Stimulated activated CD4-positive, alpha-beta T cell treated with anti-CD3 and anti-CD28 coated beads, Interleukin-1b, Interleukin-23, amount 100 ng/mL, for 24 hours (primary cell): ENCODE measurements at places on chromosomes 12 and 14.

- DNase-seq = no peak
Observed at GRCh38 chr12:44296624-44297197, 460.8 kb downstream of the TMEM117 start.

DNA sequence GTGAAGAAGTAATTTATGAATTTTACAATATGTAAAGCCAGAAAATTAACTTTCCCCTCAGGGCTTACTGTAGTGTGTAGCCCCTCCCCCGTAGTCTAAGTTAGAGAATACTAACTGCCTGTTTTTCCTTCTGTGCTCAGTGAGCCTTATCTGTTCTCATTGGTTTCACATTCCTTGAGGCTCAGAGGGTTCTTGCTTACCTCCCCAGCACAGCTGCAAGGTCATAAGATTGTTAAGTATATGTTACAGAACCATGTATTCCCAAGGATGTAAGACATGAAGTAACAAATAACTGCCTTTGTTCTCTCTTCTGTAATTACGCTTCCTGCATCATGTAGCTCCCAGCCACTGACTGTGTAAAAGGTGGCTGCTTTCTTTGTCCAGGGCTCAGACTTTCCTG, 1351.1 kb downstream of the TMEM121 start:
- DNase-seq = no peak

GRCh38 chr14:72104011-72104613, 171.9 kb downstream of the RGS6 start:
- peak; percentile 27 for DNase-seq

DNA sequence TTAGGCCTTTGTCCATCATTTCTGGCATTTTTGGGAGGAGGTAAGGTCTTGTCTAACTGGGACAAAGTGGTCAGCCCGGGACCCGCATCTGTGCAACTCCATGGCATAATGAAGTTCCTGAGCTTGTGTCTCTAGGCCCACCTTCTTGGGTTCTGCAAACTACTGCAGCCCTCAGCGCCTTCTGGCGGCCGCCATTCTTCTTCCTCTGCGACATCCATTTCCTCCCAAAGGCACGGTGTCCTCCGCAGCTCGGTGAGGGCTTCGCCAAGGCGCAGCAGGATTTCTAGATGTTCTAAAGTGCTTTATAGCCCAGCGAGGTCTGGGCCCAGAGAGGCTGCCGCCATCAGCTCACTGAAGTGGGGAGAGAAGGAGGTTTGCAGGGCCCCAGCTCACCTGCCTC, 134.4 kb upstream of the OR4E1 start:
- DNase-seq = no peak

DNA sequence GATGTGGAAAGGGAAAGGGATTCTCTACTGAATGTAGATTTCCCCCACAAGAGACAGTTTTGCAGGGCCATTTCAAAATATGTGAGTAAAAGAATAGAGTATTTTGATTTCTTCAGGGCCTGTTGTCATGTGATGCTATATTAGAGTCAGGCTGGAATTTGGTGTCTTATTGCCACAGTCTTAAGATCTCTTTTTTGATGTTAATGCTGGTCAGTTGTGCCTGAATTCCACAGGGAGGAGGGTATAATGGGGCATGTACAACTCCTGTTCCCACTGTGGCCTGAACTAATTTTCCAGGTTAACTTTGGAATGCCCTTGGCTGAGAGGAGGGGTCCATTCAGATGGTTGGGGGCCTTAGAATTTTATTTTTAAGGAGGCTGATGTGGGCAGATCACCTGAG, 111.0 kb upstream of the MAX start:
- no peak for DNase-seq

DNA sequence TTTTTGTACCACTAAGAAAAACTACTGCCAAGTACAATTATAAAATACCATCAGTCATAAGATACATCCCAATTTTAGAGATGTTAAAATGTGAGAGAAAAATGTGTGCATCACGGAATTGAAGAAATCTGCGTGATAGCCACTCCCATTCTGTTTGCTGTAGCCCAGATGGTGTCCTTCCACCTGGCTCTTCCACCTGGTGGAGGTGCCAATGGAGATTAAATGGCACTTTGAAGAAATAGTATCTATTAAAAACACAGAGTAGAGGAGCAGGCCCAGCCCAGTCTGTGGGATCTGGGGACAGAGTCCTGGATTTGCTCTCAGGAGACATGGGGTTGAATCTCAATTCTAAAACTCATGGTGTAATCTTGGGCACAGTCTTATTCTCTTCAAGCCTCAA, 35.5 kb downstream of the TSPAN11 start:
- no peak for DNase-seq

GRCh38 chr14:93962701-93963601, 13.4 kb downstream of the ASB2 start:
- DNase-seq = no peak

- DNase-seq = no peak
Observed at GRCh38 chr12:65123435-65124063, 2.4 kb upstream of the WIF1 start.

GRCh38 chr14:58725226-58725625, 87.5 kb downstream of the DACT1 start:
- no peak for DNase-seq

DNA sequence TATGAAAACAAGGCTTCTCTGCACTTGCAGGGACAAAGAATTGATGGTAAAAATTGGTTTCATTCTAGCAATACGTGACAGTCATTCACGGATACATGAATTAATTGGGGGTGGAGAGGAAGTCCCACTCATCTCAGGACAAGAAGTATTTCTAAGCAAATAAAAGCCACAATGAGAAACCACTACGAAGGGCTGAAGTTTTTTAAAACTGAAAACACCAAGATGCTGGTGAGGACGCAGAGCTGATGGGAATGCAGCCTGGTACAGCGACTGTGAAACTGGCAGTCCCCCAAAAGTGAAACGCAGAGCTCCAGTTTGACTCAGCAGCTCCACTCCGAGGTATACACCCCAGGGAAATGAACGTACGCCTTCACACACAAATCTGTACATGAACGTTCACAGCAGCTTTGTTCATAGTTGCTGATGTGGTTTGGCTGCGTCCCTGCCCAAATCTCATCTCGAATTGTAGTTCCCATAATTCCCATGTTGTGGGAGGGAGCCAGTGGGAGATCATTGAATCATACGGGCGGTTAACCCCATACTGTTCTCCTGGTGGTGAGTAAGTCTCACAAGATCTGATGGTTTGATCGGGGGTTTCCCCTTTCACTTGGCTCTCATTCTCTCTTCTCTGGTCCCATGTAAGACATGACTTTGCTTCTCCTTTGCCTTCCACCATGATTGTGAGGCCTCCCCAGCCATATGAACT, 89.0 kb downstream of the SCARB1 start:
- peak; percentile 40 for DNase-seq

DNA sequence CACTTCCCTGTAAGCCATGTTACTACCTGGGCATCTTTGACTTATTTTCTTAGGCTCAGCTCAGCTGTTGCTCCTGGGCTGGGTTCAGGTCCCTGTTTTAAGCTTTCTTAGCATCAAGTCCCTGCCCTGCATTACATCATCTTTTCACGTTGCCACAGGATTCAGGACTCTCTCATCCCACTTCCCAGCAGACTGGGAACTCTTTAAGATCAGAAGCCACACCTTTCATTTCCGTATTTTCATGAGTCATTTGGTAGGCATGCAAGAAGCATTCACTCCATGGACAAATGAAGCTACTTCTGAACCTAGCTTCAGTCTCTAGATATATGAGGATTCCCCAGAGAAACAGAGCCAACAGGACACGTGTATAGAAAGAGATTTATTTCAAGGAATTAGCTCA, 726.8 kb downstream of the VRK1 start:
- DNase-seq = no peak

GRCh38 chr12:70271025-70271424, 27.8 kb downstream of the CNOT2 start:
- no peak for DNase-seq

DNA sequence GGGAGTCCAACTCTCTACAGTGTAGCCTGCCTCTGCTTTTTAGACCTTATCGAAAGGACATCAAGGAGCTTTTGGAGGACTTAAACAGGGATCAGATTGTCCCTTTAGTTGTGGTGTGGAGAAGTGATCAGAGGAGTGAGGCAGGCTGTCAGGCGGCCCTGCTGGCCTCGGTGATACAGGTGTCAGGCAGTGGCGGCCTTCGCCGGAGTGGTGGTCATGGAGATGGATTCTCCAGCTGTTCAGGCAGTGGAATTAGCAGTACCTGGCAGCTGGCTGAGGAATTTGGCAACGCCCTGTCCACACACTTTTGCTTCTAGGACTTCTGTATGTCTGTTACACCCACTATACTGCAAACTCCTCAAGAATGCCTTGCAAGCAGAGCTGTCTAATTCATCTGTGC, 4.2 kb upstream of the CLMN start:
- no peak for DNase-seq

DNA sequence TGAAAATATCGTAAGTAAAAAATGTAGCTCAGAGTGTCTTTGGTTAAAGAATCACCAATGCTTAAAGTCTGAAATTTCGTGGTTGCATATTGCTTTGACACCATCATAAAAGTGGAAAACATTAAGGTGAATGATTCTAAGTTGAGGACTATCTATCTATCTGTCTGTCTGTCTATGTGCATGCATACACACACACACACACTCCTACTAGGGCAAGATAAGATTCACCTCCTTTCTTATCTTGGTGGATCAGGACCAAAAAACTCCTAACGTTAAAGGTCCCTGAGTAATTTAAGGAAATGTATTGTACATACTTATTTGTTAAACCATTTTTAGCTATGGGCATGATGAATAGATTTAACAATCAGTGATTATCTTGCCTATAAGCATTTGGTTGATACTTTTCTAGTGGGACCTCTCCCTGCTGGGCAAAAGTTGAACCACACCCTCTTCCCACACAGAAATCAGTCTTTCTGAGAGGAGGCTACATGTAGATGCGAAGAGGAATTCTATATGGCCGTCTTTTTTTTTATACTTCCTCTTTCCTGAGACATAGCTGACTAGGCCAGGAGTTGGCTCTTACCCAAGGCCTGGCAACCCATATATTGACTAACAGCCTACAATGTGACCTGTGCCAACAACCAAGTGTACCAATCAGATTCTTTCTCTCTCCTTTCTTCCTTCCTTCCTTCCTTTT, 19.3 kb upstream of the LLPH start:
- no peak for DNase-seq

GRCh38 chr14:77103951-77104350, 5.9 kb downstream of the CIPC start:
- no peak for DNase-seq

- no peak for DNase-seq
Observed at GRCh38 chr14:71824816-71825215, 107.4 kb upstream of the RGS6 start.

- no peak for DNase-seq
Observed at GRCh38 chr12:130286741-130287440, 50.8 kb upstream of the PIWIL1 start.

GRCh38 chr12:100593490-100593889, 20.0 kb downstream of the GAS2L3 start:
- DNase-seq = no peak

DNA sequence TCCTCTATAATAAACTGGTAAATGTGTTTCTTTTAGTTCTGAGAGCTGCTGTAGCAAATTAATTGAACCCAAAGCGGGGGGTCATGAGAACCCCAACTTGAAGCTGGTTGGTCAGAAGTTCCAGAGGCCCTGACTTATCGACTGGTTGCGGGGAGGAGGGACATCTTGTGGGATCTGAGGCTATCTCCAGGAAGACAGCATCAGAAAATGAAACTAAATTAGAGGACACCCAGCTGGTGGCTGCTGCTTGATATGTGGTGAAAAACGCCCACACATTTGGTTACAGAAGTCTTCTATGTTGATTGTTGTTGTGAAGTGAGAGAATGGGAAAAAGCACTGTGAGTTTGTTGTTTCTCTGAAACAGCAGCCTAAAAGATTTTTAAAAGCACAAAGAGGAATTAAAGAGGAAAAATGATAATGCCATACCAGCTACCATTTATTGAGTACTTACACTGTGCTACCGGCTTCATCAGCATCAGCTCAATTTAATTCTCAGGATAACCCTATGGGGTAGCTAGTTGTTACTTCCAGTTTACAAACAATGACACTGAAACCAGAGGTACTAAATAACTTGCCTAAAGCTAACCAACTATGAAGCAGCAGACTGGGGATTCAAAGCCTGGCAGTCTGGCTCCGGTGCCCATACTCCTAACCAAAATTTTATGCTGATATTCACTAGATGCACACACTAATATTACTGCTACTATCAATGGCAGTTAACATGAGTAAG, 24.3 kb downstream of the DDX24 start:
- DNase-seq = no peak

DNA sequence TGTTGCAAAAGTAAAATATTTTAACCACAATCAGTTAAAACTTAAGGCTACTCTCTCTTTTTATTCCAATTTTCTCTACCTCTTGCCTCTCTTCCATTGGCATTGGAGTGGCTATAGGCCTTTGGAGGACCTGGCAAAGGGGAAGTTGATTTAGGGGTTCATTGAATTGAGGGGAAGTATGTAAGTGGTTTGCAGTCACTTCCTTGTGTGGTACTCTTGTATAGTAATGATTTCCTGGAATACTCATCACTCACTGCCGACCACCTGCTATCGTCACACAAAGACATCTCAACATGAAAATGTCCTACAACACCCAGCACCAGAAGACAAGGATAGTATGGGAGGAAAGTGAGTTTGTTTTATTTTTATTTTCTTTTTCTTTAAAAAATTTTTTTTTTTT, 45.7 kb upstream of the CPM start:
- DNase-seq = no peak

DNA sequence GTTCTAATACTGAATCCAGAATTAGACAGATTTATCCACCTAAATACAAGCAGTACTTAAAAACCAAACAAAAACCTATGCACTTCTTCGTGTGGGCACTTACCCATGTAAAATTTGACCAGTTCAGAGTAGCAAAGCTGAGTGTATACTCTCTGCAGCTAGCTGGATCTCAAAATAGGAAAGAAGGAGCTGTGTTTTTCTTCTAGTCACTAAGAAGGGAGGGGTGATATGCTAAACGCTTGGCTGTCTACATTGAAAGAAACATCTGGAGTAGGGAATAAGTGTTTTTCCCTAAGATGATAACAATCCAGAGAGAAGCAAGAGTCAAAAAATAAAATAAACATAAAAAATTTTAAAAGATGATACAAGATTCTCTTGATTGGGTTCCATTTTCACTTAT, 20.0 kb downstream of the RBMS2 start:
- no peak for DNase-seq

GRCh38 chr12:111444925-111445725, 39.4 kb downstream of the SH2B3 start:
- peak; percentile 59 for DNase-seq

DNA sequence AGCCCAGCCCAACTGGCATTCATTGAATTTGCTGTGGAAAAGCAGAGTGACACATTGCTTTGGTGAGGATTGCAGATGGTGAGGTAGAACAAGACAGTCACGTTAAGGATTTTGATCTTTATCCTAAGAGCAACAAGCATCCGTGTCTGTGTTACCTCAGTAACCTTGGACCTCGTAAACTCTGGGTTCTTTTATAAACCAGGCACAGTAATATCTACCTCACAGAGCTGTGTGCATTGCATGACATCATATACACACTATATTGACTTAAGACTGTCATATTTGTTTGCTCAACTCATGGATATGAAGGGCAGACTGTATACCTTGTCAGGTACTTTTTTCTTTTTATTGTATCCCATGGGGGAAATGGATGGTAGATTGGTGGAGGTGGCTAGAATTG, 156.2 kb downstream of the ETV6 start:
- no peak for DNase-seq

- peak; percentile 34 for DNase-seq
Observed at GRCh38 chr12:54404061-54405004, 14.7 kb downstream of the ITGA5 start.

- DNase-seq = no peak
Observed at GRCh38 chr12:33223956-33224355, 215.7 kb downstream of the SYT10 start.

- no peak for DNase-seq
Observed at GRCh38 chr14:37203423-37203822, 5.7 kb downstream of the MIPOL1 start.
